ENCODE measurements at places on chromosomes 13 and 19.
A peak's percentile ranks its signal among the peaks of the same experiment; 100 is the strongest.

DNA sequence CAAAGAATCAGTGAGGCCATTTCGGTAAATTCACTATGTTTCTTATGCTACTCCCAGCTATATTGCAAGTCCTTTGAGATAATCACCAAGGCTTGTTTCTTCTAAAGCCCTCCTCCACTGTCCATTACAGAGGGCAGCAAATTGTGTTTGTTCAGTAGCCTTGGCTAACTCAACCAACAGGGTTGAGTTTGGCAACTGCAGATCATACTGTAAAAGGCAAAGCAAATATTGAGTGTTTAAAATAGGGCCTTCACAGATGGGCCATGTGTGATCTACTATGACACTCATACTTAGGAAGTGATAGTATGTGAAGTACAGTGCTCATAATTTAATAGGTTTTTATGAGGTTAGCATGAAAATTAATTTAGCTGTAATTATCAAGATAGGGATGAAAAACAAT lies 171.3 kb downstream of the DACH1 start:
- DNase-seq: no peak

DNA sequence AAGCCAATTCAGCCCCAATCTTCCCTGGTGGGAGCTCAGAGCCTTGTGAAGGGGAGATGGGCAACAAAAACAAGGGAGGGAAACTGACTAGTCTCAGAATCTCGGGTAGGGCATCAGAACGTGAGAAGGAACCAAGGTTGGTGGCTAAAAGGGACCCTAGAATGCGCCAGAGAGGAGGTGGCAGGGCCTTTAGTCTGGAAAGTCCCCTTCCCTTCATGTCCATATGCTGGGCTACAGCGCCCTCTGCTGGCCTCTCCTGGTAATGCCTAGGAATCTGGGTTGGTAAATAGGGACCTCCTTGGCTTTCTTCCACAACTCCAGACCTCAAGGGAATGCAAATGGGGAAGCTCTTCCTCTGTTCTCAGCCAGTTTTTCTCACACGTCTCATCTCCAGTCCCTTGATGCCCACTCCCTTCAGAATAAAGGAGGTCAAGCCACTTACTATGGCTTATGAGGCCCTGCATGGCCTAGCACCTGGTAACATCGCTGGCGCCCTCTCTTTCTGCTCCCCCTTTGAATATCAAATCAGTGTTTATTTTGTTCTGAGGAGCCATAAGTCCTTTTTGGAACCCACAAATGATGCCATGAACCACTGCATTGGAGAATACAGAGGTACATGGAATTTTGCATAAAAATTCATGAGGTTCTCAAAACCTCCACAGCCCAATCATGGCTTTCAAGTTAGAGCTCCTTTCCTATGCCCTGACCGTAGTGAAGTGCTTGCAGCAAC lies 1.4 kb upstream of the CCDC97 start:
- peak; percentile 96 for DNase-seq

GRCh38 chr19:50239921-50240590 lies 36.6 kb downstream of the MYH14 start:
- DNase-seq: no peak

DNA sequence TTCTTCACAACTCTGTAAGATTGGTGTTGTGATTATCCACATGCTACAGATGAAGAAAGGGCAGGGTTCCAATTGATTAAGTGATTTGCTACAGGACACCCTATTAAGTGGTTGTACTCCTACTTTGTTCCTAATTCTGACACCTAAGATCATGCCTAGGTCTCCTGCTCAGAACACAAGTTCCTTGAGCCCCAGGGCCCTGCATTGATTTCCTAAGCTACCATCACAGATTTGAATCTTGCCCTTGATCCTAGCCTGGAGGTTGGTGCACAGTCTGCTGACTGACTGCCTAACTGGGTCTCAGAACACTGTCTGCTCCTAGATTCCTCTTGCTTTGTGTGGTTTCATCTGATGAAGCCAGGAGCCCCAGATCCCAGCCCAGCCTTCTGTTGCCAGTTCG lies 19.6 kb upstream of the WDFY2 start:
- DNase-seq: no peak

- DNase-seq: peak; percentile 65
Observed at GRCh38 chr19:41959056-41960053, at the start of gene RABAC1. Gene RABAC1 (minus strand): TSS chr19:41959321. CDS start chr19:41959292, 29 bp downstream.

GRCh38 chr19:43310221-43310620 lies 40.9 kb upstream of the PSG9 start:
- no peak for DNase-seq

- peak; percentile 86 for DNase-seq
Observed at GRCh38 chr19:12793290-12794195, 2.3 kb downstream of the JUNB start.

GRCh38 chr19:55372316-55373081 lies 2.2 kb upstream of the IL11 start:
- DNase-seq: no peak

- no peak for DNase-seq
Observed at GRCh38 chr13:59677966-59678814, 485.5 kb downstream of the DIAPH3 start.

GRCh38 chr13:77846173-77846572 lies 72.5 kb downstream of the EDNRB start:
- DNase-seq: no peak

DNA sequence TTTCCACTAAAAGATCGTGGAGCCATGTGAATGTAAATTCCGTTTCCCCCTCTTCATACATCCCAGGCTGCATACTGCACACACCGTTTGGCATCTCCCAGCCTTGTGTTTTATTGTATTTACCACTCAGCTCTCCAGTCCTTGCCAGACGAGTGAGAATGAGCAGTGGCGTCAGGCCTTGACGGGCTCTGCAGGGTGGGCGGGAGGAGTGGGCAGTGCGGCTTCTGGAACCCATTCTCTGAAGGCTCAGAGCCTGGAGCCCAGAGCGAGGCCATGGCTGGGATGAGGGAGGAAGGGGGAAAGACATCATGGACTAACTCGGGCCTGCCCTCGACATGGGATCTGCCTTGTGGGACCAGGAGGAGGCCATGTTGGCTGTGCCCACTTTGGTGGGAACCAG lies 25.1 kb downstream of the BICRA start:
- no peak for DNase-seq

DNA sequence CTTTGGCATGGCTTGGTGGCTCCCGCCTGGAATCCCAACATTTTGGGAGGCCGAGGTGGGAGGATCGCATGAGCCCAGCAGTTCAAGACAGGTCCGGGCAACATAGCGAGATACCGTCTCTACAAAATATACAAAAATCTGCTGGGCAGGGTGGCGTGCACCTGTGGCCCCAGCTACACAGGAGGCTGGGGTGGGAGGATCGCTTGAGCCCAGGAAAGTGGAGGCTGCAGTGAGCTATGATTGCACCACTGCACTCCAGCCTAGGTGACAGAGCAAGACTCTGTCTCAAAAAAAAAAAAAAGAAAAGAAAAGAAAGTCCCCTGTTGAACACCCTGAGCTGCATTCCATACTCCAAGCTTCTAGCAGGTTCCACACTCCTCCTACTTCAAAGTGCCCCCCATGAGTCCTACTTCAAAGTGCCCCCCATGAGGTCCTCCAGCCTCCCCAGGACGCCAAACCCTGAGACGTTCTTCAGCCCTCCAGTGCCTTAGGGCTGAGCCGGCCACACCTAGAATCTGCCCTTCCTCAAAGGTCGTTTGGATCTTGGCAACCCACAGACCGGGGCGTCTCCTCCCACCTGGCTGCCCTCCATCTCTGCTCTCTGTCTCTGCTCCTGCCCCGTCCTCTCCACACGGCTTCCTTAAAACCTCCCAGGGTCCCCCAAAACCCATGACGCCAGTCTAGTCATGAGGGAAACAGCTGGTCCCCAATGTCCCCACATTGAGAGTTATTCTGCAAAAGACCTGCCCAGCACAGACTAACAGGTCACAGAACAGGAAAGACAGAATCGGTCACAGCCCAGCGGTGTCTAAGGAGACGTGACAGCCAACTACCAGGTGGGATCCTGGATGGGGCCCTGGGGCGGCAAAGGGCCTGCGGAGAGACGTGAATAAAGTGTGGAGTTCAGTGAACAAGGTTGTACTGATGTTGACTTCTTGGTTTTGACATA lies 4.8 kb downstream of the TJP3 start:
- no peak for DNase-seq

GRCh38 chr19:48213959-48214358 lies 41.8 kb downstream of the CARD8 start:
- DNase-seq: no peak

DNA sequence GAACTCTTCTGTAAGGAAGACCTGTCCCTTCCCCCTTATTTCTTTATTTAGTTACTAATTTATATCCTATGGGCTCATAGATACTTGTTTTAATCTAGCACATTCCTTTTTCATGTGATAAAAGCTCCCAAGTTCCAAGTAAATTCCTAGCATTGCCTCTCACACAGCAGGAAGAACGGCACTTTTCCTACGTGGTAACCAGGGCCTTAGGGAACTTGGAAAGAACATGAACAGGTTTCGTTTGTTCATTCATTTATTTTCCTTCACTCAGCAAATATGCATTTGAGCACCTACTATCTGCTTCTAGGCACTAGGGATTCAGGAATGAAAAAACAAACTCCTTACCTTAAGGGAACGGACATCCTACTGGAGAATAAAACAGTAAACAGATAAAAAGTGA lies 125.1 kb downstream of the SIPA1L3 start:
- no peak for DNase-seq

- peak; percentile 16 for DNase-seq
Observed at GRCh38 chr19:19110410-19111135, 27.7 kb downstream of the TMEM161A start.

Measured in activated naive CD4-positive, alpha-beta T cell (primary cell).